ENCODE measurements at places on chromosomes 4 and X.

DNA sequence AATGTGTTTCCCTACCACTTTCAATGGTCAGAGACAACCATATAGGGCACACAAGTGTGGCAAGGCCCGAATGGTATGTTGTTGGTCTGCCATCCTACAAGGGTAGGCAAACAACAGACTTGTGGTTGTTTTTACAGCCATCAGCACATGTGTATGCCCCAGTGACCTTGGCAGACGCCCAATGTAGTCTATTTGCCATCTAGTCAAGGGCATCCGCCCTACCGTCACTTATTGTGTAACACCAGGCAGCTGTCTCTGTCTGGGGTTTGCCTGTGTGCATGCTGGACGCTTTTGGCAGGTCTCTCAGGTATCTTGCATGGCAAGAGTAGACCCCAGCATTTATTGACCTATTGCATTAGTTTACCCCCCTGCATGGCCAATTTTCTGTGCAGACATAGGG, 1145.5 kb upstream of the POU3F4 start:
- DNase-seq, result no peak

GRCh38 chr4:149555799-149556198, 259.8 kb downstream of the IQCM start:
- no peak for DNase-seq

DNA sequence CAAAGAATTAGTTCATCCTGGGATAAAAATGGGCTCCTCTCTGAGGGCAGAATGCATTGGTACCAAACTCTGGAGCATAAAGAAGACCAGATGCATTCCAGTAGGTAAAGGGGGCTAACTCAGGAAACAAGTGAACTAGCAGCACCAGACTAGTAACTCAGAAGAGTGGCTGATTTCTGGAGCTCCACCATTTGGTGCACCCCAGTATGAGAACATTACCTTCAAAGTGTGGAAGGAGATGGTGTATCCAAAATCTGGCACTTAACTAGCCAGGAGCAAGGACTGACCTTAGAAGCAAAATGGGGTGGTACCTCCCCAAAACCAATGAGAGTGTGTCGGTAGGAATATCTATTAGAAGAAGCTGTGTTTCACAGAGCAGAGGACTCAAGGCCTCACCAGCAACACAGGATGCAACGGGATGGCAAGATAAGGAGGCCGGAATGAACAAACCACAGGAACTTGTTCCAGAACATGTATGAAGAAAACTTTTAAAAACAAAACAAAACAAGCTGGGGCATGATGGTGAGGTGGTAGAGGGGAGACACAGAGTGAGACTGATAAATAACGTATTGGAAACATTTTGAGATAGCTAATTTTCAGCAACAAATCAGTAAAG, 142.3 kb downstream of the INPP4B start:
- no peak for DNase-seq

DNA sequence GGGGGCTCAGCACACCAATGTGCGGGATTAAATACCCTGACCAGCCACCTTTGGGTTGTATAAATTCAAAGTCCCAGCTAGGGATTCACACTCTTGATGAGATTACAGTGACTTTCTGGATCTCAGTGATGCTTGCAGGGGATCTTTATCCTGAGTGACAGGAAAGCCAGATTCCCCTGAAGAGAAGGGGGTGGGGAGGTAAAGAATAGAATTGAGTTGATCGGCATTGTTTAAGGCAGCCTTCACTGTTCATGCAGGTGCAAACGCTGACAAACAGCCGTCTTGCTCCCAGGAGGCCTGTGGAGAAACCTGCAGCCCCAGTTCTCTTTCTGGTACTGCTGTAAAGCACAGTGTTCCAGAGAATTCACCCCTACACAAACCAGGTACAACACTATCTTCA, 19.0 kb downstream of the CXXC4 start:
- no peak for DNase-seq

- no peak for DNase-seq
Observed at GRCh38 chr4:153513596-153513995, 47.4 kb downstream of the TMEM131L start.

DNA sequence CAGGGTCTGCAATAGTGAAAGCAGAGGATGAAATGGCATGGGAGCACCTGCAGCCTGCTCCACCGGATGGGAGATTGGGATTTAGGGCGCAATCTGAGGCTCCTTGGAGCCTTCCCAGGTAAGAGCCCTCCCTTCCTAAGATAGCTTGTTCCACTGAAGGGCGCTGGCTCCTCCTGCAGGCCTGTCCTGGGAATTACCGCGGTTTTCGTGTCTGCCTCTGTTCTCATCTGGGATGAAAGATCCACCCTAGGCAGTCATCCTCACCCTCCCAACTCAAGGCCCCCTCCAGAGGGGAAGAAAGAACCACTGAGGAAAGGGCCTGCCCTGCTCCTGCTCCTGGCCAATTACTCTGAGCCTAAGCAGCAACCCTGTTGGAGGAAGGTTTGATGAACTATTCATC, 547.5 kb downstream of the SMARCA1 start:
- no peak for DNase-seq

- DNase-seq, result no peak
Observed at GRCh38 chr4:112515198-112516065, 548 bp downstream of the NEUROG2 start.

DNA sequence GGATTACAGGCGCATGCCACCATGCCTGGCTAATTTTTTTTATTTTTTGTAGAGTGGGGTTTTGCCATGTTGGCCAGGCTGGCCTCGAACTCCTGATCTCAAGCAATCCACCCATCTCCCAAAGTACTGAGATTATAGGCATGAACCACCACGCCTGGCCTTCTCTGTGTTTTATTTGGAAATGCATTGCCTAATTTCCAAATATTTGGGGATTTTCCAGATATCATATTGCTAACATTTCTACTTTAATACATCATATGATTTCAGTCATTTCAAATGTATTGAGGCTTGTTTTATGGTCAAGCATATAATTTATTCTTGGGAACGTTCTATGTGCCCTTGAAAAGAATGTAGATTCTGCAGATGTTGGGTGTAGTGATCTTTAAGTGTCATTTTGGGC, 38.8 kb downstream of the FGF2 start:
- DNase-seq, result no peak

DNA sequence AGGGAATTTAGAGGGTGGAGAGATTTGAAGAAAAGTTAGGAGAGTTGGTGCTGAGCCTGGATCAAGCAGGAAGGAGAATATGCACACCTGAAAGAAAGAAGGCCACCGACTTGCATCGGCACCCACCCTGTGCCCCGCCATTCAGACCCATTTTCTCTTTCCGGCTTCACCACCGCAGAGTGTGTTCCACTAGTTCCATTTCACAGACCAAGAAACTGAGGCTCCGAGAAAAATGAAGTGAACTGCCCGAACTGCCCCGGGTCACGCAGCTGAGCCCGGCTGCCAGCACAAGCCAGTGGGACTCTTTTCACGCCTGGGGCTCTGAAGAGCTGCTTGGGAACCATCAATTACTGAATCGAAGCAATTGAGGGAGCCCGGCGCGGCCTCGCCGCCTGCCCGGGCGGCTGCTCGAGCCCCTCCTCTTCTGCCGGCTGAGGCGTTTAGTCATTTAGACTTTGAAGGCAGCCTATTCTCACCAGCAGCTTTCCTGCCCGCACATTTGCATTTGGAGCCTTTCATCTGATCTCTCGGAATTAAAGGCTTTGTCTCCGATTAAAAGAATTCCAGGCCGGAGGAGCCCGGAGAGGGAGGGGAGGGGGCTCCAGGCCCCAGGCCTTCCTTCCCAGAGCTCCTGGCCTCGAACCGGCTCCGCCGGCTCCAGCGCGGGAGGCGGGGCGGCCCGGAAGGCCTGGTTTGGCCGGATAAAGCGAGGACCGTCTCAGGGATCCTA, 140.2 kb upstream of the PJA1 start:
- no peak for DNase-seq

DNA sequence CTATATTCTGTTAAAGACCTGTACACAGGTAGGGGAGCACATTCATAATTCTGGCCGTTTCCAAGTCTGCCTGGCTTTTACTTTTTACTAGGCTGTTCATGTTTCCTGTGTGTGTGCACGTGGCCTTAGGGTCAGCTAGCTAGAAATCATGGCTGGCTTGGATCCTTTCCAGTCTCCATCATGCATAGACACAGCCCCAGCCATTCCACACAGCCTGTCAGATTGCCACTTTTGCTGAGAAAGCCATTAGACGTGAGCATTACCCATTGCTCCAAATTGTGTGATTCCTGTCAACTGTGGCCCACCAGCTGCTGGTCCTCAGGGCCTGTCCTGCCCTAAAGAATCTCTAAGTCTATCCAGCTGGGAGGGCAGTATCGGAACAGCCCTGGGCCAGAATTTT, 11.4 kb upstream of the SORCS2 start:
- DNase-seq, result no peak

- no peak for DNase-seq
Observed at GRCh38 chr4:86908251-86908657, 16.0 kb upstream of the C4orf36 start.

GRCh38 chrX:135331525-135331924, 22.2 kb downstream of the ETDC start:
- no peak for DNase-seq

Measured in stimulated activated CD8-positive, alpha-beta memory T cell treated with anti-CD3 and anti-CD28 coated beads, Interleukin-4, amount 100 ng/mL, for 4 hours (primary cell).